ENCODE measurements at places on chromosomes 2 and 18.

DNA sequence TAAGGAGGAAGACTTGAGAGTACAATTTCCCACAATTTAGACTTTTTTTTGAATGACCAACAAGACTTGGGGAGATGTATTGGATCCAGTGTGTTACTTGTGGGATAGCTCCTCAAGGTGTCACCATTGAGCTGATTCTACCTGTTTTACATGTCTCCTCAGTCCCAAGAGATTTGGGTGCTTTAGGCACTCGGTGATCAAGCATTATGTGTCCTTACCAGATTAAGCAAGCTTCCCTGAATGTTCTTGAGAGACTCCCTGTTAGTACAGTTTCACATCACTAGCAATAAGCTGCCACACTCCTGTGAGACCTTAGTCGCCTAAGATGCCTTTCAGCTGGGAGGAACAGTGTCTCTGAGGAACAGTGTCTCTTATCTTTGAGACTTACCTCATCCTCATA lies 384.3 kb upstream of the SYT4 start:
- peak; percentile 32 for DNase-seq

GRCh38 chr18:79381811-79382311 lies 13.9 kb upstream of the NFATC1 start:
- DNase-seq: no peak

GRCh38 chr2:17749753-17750438 lies 3.7 kb downstream of the SMC6 start:
- DNase-seq: no peak

GRCh38 chr2:45180033-45180746 lies 170.9 kb upstream of the SIX2 start:
- DNase-seq: no peak

GRCh38 chr18:50886929-50887328 lies 8.0 kb downstream of the ME2 start:
- DNase-seq: no peak

DNA sequence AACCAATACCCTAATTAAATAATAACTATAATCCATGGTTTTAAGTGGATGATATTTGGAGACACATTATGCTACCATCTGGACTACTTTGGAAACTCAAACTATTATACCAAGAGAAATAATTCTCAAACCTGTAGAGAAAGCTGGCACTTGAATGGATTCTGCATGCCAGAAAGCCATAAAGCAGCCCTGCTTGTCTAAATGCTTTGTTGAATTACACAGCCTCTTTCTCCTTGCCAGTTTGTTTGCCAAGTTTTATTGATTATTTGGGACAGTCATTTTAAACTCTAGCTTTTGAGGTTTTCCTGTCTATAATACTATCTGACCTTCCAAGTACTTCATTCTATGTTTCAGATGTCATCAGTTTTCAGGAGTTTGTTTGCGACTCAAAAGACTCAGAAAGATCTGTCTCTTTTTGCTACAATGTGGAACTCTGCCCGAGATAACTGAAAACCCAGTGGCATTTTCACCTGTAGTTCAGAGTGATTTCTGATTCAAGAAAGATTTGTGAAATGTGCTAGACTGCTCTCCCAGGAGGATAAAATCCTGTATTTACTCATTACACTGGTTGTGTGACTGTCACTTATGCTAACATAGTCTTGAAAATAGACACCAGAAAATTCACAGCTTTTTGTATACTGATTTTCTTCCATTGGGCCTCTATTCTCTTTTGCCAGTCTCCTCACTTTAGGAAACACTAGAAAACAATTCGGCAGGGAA lies 29.2 kb upstream of the MBOAT2 start:
- DNase-seq: no peak

DNA sequence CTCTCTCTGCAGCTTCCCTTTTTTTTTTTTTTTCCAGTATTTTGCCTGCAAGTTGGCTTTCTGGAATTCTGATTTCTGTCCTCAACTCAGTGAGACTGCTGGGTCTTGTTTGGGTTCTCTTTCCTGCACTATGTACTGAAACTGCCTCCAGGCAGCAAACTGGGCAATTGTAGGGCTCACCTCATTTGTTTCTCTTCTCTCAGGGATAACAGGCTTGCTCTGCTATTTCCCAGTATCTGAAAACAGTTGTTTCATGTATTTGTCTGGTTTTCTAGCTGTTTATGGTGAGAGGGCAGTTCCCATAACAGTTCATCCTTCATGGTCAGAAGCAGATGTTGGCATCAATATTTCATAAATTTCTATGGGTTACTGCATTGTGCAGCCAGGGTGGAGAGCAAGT lies 206.0 kb downstream of the CYRIA start:
- DNase-seq: no peak

GRCh38 chr2:36367486-36367885 lies 11.9 kb downstream of the CRIM1 start:
- no peak for DNase-seq

- DNase-seq: no peak
These were observed 228.0 kb downstream of the IKZF2 start for GRCh38 chr2:212923393-212923792.

GRCh38 chr2:227480528-227480927 lies 8.6 kb downstream of the AGFG1 start:
- DNase-seq: no peak

GRCh38 chr2:85998071-85998991 lies 107.4 kb downstream of the POLR1A start:
- DNase-seq: no peak

GRCh38 chr2:203352604-203353255 lies 24.5 kb downstream of the ABI2 start:
- no peak for DNase-seq

- DNase-seq: no peak
These were observed 628.7 kb upstream of the LINC00305 start for GRCh38 chr18:64777556-64777955.

- DNase-seq: no peak
These were observed 340.3 kb downstream of the PLCL1 start for GRCh38 chr2:198144660-198145059.

DNA sequence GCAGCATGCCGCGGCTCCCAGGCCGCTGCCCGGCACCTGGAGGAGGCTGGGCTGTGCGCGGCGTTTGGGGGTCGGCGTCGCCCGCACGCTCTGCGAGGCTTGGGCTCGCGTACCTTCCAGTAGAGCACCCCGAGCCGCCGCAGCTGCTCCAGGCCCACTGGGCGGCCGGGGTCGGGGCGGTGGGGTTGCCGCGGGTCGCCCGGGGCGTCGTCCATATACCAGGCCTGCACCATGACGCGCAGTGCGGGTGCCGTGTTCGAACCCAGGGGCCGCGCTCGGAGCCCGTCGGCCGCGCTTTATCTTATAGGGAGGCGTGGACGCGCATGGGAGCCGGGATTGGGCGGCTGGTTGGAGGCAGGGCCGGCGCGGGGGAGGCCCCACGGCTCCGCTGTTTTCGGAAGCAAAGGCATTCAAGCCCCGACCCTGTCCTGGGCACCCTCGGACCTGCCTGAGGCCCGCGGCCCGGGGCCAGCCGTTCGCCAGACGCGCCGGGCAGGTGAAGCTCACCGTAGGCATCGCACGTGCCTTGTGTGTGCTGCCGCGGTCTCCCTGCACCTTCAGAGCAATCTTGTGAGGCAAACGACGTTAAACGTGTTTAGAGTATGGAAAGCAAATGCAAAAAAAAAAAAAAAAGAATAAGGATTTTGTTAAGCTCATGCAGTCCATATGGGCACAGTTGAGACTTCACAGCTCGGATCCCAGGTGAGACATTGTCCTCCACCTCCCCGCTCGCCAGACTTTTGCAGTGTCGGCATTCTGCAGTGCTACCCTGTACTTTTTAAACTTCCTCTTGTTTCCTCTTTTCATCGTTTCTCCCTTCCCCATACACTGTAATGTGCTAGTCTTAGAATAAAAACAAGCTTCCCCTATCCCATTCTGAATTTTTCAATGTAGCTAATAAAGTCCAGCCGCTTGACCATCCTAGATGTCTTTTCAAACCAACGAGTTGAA lies at the start of gene ADI1:
Gene ADI1, minus strand, starts transcription at position 277 of the 951 bp plus-strand sequence. Its CDS starts 44 bp downstream, at position 233.
- DNase-seq: peak; percentile 90

DNA sequence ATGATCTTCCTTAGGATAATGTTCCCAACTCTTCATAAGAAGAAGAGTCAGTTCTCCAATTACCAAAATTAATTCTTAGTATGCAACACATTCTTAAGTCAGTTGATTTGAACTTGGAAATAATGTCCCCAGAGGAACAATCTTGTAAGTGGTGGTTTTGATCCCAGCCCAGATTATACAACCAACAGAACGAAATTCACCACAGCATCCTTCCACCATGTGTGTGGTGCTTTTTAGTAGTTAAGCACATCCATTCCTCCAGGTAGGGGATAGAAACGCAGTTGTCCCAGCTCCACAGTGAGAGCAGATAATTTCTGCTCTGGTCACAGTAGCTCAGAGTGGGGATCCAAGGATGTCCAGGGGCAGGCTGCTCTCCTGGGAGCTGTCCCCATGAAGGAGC lies 161.7 kb upstream of the SLC39A10 start:
- no peak for DNase-seq

DNA sequence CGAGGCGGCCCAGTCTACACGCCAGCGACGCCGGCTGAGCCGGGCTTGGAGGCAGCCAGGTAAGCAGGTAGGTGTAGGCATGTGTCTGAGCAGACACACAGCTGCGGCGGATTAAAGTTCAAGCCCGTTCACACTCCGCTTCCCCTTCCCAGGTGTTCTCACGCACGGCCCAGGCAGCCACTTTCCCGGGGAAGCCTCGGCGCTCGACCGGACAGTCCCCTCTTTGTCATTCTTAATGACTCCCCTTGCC lies 367 bp downstream of the TGFA start:
- DNase-seq: no peak

GRCh38 chr18:26806224-26806623 lies 59.3 kb downstream of the AQP4 start:
- DNase-seq: no peak

DNA sequence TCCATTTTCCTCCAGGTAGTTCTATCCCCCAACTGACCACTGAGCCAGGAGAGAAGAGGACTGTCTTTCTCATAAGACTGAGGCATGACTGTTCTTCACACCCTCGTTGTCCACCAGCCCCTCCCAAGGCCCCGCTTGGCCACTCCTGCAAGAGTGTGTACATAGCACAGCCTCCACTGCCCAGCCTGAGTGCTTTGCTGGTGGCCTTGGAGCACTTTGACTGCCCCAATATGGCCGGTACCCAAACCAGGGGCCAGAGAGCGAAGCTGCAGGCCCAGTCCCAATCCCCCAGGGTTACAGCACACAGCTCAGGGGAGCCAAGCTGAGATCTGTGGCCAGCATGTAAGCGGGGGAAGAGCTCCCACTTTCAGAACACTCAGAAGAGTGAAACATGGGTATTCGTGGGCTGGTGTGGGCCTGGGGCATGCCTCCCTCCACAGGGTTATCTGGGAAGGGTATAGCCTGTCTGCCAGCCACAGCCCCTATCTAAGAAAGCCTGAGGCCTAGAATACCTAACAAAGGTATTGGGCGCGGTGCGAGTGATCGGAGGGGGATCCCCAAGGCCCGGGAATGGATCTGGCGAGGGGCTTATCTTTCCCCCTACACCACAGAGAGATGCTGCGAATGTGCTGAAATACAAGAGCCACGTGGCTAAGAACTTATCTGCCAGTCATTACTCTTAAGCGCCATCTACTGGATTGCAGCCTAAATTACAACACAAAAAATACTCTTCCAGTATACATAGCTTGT lies 163.8 kb downstream of the WDPCP start:
- DNase-seq: peak; percentile 66

GRCh38 chr2:217794133-217794986 lies 208.4 kb downstream of the TNS1 start:
- no peak for DNase-seq

GRCh38 chr18:2191180-2191790 lies 380.0 kb downstream of the METTL4 start:
- DNase-seq: no peak

- no peak for DNase-seq
These were observed 192.2 kb upstream of the LRRTM1 start for GRCh38 chr2:80496775-80497174.

GRCh38 chr18:63183952-63184770 lies 135.4 kb downstream of the BCL2 start:
- no peak for DNase-seq

DNA sequence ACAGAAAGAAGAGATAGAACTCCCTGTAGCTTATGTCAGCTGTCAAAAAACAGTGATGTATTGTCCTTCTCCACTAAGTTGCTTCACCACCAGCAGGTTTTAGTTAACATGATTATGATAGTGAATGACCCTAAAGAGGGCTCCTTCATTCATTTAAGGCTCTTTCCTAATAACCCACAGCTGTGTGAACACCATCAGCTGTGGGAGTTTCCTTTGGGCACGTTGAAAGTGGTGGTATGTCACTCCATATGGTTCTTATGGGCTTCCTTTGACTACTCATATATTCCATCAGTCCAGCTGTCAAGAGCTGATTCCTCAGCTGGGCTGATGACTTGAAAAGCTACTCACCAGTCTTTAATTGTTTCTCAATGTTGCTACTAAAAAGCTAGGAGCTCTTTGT lies 210.3 kb downstream of the UBE2E3 start:
- DNase-seq: peak; percentile 62

DNA sequence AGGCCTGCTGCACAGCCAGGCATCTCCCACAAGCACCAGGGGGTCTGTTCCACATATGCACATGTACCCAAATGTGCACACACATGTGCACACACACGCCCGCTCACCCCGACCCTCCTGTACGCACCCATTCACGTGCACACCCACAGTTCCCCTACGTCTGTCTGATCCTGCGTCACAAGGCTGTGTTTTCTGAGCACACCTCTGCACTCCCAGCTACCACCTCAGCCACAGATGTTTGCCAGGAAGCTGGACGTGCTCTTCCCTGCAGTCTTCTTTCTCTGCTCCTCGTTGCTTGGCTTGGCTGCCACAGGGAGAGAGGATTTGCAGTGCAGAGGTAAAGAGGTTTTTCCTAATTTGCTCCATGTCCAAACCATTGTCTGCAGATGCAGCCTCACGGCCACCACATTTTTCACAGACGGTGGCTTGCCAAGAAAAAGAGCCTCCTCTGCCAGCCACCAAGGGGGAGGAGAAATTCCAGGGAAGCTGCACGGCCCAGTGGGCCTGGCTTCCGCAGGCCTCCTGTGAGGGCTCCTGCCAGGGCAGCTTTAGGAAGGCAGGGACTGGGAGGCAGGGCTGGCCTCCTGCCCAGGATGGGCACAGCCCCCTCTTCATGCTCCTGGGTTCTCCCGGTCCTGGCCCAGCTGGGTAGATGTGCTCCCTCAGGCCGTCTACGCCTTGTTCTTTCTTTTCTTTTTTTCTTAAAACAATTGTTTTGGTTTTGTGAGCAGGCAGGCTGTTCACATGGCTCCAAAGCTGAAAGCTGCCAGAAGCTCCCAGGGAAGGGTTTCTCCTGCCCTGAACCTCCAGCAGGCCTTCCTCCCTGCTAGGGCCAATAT lies 29.3 kb upstream of the HS6ST1 start:
- peak; percentile 3 for DNase-seq

- DNase-seq: no peak
These were observed 37.0 kb upstream of the YPEL5 start for GRCh38 chr2:30109856-30110255.

DNA sequence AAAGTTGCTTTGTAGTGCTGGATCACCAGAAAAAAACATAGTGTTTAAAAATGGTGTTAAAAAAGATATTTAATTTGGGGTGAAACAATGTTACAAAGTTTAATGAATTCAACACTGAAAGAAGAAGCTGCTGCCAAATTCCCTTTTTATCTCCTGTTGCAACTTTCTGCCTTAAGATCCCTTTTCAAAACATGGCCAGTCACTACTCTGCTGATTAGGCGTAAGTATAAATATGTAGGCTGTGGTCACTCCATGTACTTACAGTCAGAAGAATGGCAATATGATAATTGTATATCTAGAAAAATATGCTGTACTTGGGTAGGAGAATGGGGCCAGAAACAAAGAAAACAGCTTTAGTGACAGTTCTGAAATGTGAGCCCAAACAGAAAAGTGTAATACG lies 123.5 kb upstream of the ZBTB14 start:
- DNase-seq: no peak
